ENCODE measurements at places on chromosomes 5 and 9. TPM values are rescaled to one million over a fixed set of nuclear protein-coding genes. Genes with fewer than 3 reads are reported as not detected.

ZNF883 gene
- 1.1 TPM for total RNA-seq

PSD2 gene
- total RNA-seq, result 0.09 TPM

DNA sequence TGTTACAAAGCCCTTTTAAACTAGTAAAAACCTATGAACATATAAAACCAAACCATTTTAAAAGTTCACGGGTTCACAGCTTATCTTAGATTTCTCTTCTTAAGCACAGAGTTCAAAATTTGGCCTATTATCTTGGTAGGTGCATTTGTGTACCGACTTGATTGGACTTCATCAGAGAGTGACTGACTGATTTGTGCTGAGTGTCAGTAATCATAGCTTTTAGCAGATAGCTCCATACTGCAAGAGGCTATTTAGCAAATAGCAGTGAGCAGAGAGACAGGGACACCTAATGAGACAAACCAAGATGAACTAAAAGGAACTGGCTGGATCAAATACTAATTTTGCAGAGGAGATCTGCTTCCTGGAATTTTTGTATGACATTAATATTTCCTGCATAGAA, 274.5 kb downstream of the PRR16 start:
- DNase-seq, result no peak

DNA sequence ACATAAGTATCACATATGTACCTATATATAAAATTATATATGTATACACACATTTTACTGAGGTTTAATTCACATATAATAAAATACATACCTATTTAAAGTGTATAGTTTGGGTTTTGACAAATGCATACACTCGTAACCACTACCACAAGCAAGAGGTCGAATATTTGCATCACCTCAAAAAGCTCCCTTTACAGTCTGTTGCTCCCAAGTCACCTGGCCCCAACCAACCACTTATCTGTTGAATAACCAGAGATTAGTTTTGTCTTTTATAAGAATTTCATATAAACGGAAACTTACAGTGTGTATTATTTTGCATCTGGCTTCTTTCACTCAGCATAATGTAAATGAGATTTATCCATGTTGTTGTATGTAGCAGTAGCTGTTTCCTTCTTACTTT, 218.9 kb downstream of the MAT2B start:
- no peak for DNase-seq

NXNL2 gene
- not detected for total RNA-seq

- DNase-seq, result no peak
These were observed 23.3 kb downstream of the SAR1B start for GRCh38 chr5:134609232-134609851.

DNA sequence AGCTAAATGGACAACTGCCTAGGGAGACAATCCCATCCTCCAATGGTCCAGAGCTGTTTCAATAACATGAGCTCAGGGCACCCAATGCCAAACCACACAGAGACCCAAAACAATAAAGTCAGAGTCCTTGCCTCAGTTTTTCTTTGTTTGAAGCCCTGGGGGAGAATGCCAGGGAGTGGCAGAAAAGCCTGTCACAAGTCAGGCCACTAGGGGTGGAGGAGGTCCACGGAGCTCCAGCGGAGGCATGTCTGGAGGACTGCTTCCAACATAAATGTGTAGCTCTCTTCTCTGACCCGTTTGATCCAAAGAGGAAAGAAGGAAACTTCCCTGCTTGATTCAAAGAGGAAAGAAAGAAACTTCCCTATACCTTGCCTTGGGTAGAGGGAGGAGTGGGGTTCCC, 175.3 kb downstream of the HSPA4 start:
- DNase-seq, result no peak

All from activated naive CD8-positive, alpha-beta T cell treated with anti-CD3 and anti-CD28 coated beads, Interleukin-2, amount 10 ng/mL, durations not matched to agents 7 days and 5 days (primary cell).